ENCODE measurements at places on chromosomes 1 and 21.

DNA sequence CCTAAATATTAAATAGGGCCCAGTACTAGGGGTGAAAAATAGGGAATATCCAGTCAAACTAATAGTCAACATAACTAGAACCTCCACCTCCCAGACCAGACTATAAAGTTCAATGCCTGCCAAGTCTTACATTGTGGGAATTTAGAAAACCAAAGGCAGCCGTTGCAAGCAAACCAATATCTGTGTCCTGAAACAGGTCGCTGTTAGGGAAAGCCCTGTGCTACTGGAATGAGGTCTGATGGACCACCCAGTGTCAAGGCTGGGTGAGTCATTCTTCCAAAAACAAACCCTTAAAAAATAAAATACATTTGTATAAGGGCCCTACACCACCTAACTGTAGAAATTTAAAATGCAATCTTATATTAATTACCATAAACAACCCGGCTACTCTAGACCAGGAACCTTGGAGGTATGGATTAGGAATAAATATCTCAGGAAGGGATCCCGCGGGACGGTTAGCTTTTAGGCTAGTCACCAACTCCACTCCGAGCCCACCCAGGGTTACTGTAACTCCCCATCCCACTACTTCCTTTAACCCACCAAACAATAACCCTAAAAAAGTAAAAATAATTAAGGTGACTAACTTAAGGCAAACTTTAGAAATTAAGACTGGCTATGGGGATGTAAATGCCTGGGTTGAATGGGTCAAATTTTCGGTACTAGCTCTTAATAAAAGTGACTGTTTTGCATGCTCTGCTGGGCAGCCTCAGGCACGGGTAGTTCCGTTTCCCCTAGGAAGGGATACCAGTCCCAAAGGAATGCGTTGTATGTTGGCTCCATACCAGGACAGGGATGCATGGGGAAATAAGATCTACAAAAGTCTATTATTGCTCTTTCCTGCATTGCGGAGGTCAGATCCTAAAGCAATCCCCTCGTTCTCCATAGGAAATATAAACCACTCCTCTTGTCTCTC lies 65.4 kb upstream of the TLR5 start:
- DNase-seq, result no peak

DNA sequence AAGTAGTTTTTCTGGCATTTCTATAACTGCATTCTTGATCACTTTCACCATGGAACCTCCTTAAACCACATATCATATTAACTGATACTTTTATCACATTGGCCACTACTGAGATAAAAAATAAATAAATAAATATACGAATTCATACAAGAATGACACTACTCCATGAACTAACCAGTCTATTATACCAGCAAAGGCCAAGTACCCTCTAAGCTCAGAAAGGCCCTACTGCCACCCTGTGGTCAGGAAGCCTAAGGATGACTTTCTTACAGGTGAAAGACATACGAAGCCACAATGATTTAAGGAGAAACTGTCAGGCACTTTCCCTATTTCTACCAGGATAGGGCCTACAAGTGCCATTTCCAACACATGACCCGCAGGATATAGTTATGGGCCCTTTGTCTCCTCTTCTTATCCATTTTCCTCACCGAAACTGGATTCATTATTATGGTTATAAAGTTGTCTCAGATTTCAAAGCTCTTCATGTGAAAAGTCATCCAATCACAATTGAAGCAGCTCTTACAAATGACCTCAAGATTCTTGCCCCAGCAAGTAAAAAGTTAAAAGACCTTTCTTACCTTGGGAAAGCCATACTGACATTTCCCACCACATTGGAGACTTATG lies 23.9 kb downstream of the DNAJC8 start:
- peak; percentile 16 for DNase-seq

DNA sequence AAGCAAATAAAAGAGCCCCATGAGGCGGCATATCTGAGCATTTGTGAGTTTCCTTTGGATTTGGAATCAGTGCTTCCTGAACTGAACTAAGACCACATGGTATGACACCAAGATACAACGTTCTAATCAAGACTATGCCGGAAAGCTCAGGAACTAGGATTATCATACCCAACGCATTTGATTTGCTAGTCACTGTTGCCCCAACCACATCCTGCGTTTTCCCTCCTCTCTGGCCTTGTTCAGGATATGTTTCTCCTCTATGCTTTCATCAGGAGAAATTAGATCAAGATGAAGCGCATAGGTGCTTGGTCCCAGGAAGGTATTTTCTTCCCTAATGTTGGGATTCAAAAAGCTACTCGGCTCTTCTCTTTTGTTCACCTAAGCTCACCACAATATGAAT lies 79.3 kb downstream of the SLC35F3 start:
- no peak for DNase-seq

DNA sequence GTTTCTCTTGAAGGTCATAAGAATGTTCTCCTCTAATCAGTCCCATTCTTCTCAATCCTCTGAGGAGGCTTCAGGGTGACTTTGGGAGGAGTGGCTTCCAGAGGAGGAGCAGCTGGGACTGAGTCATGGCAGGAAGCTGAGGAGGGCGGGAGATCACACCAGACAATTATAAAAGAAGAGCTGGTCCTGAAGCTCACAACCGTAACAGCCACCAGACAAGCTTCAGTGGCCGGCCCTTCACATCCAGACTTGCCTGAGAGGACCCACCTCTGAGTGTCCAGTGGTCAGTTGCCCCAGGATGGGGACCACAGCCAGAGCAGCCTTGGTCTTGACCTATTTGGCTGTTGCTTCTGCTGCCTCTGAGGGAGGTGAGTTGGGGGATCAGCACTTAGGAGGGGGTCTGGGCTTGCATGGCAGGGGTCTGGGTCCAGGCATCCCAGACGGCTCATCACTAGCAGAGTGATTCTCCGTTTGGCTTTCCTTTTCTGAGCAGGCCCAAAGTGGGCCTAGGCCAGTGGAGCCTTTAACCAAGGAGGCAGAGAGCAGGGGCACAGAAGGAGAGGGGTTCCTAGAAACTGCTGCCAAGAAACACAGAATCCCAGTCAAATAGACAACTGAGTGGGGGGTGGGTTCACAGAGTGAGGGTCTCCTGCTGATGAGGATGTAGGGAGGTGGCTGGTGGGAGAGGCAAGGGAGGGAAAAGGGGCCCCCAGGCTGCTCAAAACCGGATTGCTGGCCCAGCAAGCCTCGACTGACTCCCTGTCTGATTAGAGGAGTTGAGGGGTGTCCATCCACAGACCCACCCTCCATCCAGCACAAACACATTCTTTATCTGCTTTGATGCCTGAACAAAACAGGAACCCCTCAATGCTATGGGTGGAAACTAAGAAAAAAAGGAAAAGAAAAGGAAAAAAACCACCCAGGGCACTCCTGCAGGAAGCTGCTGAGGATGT lies at the start of gene ECM1:
Gene ECM1, plus strand, starts transcription at position 198 of the 953 bp plus-strand sequence. Its CDS starts 101 bp downstream, at position 299.
- DNase-seq, result no peak

GRCh38 chr1:205317311-205317917 lies 4.1 kb downstream of the NUAK2 start:
- no peak for DNase-seq

DNA sequence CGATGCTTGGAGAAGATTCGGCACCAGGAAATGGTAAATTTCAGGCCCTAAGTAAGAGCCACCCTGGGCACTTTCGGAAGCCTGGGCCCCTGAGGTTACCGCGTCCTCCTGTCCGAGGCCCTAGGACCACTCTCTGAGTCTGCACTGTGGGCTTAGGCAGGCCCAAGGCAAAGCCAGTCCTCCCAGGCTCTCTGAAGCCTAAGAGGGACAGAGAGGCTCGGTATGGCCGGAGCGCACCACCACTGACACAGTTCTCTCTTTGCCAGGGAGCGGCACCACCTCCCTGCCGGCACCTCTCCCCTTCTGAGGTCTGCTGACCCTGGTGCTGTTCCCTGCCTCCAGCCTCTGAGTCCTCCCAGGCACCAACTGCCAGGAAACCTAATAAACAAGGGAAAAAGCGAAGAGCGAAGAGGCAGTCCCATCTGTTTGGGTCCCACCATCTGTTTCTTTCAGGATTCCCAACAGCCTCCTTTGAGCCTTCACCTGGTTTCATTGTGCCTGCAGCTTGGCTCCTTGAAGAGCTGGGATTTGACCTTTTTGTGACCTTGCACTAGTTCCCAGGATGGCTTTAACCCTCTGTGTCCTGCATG lies 57.7 kb downstream of the VWA5B1 start:
- no peak for DNase-seq

DNA sequence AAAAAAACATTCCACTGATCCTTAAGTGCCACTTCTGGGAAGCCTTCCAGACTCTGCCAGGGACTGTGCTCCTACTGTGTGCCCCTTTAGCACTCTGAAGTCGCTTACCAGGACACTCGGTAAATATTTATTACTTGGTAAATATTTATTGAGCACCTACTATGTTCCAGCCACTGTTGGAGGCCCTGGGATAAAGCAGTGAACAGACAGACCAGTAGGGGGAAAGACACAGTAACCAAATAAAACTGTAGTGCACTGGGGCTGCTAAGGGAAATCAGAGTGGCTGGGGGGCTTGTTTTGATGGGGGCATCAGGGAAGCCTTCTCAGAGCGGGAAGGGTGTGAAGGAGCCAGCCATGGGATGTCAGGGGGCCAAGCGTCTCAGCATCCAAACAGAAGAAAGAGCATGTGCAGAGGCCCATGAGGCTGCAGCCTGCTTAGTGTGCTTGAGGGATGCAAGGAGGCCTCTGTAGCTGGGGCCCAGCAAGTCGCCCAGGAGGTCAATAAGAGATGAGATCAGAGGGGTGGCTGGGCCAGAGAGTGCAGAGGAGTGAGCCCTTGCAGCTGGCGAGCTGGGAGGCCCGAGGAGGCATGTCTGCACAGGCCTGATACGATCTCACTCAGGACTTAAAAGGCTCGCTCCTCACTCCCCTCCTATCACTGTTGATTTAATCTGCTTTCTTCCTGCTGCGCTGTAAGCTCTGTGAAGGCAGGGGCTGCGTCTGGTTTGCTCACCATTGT lies 28.6 kb downstream of the KAZN start:
- DNase-seq, result no peak

DNA sequence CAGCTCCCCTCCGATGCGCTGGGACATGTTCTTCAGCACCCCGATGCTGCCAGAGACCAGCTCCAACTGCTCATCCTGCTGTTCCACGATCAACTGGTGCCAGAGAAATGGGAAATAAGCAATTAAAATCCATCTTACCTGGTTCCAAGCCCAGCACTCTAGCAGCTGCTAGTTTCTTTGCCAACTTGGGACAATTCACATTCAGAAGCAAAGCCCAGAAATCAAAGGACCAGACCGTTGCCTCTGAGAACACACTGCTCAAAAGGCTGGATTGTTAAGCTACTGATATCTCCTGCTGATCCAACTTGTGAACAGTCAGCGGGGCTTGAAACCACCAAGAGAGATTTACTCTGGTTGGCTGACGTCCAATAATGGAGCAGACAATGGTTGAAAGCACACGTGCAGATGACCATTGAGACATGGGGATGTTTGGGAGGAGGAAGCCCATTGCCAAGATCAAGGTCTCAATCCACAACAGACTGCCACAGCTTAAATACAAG lies 34.4 kb downstream of the STX6 start:
- DNase-seq, result no peak

DNA sequence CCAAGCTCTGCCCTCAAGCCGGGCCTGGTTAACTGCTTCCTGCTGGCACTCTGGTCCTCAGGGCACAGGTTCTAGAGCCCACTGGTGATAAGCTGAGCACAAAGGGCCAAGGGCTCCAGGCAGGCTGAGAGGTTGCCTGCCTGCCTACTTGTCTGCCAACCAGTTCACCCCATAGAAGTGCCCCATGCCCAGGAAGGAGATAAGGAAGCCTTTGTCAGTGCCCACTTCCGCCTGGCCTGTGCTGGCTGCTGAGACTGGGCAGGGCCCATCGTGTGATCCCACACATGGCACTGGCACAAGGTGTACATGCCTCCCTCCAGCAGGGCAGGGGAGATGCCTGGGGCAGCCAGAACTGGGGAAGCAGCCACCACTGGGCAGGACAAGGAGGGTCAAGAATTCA lies 24.1 kb downstream of the SLC9A1 start:
- DNase-seq, result no peak

DNA sequence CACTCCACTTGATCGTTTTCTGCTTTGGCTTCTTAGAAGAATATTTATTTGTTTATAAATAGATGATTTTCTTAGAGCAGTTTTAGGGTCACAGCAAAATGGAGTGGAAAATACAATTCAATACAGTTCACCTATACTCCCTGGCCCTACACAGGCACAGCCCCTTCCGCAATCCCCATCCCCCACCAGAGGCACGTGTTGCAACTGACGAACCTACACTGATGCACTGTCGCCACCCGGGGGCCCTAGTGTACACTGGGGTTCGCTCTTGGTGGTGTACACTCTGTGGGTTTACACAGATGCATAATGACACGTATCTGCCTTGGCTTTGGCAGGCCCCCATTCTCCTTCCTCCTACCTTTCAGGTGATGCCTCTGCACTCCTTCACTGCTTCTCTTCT lies 8.0 kb downstream of the ECHDC2 start:
- DNase-seq, result no peak

DNA sequence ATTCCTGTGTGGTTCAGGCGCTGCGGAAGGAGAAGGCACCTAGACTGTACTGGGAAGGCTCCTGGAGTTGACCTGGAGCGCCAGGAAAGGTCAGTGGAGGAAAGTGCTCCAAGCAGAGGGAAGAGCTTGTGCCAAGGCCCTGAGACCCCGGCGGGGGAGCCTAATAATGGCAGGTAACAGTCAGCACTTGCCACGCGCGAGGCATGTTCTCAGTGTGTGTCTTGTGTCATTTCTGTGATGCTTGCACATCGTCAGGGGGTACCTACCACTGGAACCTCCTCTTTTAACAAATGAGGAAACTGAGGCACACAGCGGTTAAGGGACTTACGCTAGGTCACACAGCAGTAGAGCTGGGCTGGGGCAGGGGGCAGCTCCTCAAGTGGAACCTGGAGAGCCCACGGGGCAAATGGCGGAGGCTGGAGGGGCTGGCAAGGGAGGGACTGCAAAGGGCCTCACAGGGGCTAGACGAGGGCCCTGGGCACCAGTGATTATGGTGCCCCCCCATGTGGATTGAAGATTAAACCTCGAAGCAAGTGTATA lies 976 bp upstream of the BMP8B start:
- no peak for DNase-seq

- DNase-seq, result no peak
Measured at GRCh38 chr1:67793562-67793961, 39.7 kb downstream of the GNG12 start.

DNA sequence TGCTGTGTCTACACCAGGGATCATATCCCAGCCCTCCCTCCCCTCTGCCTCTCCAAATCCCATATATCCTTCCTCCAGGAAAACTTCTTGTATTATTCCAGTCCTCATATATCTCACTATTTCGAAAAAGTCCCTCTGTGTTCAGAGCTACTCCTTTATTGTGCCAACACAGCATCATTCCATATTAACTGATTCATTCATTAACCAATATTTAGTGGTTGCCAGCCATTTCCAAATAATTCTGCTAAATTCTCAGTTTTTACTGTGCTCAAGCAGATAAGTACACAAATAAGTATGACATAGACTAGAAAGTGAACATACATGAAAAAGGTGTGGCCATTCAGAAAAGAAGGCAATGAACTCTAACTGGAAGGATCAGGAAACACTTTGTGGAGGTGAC lies 241.6 kb upstream of the DUSP10 start:
- no peak for DNase-seq

DNA sequence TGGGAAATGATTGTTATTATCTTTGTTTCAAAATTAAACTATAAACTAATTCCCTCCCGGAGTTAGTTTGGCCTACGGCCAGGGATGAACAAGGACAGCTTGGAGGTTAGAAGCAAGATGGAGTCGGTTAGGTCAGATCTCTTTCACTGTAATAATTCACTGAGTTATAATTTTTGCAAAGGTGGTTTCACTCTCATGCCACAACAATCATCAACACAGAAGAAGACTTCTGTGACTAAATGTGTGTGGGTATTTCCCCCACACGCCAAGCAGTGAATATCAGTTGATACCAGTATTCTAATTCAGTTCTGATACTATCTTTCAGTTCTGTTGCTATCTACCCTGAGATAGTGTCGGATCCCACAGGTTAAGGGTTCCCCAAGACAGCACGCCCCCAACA lies 215.1 kb downstream of the S1PR1 start:
- DNase-seq, result no peak
